ENCODE measurements at places on chromosomes 4 and X. TPM values are rescaled to one million over a fixed set of nuclear protein-coding genes. Genes with fewer than 3 reads are reported as not detected.

DNA sequence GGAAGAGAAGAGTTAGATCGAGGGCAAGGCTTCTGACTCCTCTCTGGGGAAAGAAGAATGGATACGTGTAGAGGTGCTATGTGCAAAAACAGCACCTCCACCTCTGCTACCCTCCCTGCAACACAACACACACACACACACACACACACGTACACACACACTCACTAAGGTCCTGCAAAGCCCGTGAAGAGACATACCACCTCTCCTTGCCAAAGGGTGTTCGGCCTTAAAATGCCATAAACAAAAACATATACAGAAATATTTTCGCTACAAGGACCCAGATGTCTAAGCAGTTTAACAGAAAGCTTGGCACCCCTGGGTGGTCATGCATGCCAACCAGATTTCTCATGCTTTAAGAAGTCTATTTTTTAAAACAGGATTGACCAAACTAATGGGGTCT, 1.5 kb downstream of the TIFA start:
- DNase-seq: peak; percentile 9

GRCh38 chr4:28772066-28772465, 1911.4 kb downstream of the STIM2 start:
- DNase-seq: peak; percentile 52

DNA sequence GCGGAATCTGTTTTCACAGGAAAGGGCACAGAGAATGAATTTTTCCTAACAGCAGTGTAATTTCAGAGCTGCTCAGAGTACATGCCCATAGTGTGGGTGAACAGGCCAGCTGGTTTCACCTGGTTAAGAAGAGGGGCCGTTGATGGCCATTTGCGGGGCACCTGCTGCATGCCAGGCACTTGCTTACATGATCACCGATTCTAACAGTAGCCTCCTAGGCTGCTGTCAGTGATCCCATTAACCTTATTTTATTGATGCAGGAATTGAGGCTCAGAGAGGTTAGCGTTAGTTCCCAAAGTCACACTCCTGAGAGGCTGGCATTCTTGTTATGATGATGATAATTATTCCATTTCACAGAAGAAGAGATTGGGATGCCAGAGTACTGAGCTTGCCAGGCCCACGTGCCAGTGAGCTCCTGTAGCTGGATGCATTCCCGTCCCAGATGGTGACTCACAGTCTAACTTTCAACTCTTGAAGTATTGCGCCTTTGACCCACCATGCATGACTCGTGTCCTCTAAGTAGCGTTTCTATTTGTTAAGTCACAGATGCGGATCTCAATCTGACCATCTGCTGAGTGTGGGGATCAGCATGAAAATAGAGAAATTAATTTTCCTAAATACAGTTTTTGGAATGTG, 76.5 kb downstream of the PSAPL1 start:
- DNase-seq: peak; percentile 87

GRCh38 chrX:77788050-77788449, 2.0 kb upstream of the ATRX start:
- peak; percentile 59 for DNase-seq

- DNase-seq: no peak
Observed at GRCh38 chrX:115901241-115901640, 269.3 kb upstream of the AGTR2 start.

DNA sequence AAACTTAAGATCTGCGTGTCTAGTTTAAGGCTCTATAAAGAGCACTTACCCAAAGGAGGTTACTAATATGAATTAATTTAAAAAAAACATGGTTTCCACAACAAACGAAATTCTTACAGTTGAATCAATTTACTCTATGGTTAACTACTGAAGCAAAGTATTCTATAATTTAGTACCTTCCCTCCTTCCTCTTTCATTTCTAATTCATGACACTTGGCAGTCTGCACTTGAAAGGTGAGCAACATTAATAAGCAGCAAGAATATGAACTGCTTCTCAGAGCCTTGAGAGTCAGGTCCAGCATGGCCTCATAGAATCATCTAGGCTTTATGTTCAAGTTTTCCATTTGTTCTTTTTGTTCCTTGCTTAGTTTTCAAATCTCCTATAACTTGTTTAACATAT, 42.7 kb downstream of the TAPT1 start:
- DNase-seq: no peak

GRCh38 chr4:8113611-8114377, 44.8 kb downstream of the ABLIM2 start:
- no peak for DNase-seq

DNA sequence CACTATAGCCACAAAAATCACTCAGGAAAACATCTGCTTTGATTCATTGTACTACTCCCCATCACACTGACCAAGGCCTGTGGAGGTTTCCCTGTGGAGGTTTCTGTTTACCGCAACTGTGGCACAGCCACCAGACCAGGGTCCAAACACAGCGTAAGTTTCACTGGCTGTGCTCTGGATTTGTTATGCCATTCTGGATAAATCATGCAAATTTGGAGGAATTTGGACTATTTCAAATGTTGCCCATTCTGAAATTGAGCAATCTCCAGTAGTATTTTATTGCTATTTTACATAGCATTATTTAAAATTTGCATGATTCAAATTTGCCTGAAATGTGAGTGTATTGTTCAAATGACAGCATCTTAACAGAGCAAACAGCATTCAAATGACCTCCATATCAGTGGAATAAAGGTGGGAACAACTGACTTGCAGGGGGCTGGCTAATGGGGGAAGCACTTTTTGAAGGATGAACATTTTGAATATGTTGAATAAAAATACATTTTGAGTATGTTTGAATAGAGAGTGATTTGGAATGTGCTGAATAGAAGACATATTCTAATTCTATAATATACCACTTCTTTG, 66.1 kb upstream of the ACSL1 start:
- no peak for DNase-seq

DNA sequence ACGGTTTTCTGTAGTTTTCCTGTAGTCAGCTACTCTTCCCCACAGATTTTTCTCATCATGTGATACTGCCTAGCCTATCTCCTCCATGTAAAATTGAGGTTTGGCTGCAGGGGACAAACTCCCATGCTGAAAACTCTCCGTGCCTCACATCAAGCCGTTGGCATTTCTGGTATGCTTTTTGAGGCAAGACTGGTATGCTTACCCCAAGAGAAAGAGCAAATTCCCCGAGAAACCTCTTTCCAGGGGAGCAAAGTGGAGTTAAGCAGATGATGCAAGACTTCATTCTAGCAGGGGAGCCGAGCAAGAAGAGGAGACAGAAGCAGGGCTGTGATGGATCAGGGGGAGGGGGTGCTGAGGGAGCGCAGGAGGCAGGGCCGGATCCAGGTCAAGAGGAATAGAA, 4.8 kb downstream of the SOWAHD start:
- peak; percentile 98 for DNase-seq

GRCh38 chrX:115589419-115589818, 28.4 kb downstream of the PLS3 start:
- DNase-seq: no peak

- DNase-seq: no peak
Observed at GRCh38 chr4:891747-892146, 40.4 kb downstream of the GAK start.

GRCh38 chr4:108512615-108513505, 107.5 kb upstream of the RPL34 start:
- DNase-seq: peak; percentile 57

DNA sequence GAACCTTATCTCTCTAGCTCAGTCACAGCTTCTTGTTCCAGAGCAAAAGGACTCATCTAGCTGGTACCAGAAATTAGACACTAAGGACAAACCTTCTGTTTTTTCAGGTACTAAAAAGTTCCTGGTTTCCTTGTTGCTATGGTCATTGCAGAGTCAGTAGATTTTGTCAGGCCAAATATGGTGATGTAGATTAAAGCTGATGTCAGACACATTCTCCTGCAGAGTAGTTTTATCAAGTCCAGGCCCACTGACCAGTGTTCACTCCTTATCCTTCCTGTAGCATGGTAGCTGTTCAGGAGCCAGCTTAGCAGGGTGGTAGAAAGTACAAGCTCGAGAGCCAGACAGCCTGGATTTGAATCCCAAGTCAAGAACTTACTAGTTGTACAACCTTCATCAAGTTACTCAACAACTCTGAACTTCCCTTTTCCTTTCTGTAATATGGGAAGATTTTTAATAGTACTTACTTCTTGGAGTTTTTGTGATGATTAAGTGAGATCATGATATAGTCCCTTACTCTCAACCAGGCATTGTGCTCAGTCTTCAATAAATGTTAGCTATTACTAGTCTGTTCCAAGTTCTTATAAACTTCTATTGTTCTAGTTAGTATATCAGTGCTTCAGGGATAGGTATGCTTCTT, 17.9 kb downstream of the OCRL start:
- DNase-seq: no peak

DNA sequence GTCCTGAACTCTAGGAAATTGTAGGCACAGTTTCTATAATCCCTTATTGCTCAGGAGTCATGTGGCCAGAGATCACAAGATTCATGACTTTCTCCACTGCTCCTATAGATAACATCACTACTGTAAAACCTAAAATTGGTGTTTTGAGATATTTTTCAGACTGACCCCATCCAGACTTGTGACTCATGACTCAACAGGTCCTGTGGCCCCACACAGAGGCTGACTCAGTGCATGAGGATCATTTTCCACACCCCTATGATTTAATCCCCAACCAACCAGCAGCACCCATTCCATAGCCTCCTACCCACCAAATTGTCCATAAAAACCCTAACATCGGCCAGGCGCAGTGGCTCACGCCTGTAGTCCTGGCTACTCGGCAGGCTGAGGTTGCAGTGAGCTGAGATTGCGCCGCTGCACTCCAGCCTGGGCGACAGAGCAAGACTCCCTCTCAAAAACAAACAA, 13.2 kb upstream of the XIAP start:
- DNase-seq: peak; percentile 96

GRCh38 chr4:129046055-129046959, 47.0 kb downstream of the SCLT1 start:
- DNase-seq: no peak

DNA sequence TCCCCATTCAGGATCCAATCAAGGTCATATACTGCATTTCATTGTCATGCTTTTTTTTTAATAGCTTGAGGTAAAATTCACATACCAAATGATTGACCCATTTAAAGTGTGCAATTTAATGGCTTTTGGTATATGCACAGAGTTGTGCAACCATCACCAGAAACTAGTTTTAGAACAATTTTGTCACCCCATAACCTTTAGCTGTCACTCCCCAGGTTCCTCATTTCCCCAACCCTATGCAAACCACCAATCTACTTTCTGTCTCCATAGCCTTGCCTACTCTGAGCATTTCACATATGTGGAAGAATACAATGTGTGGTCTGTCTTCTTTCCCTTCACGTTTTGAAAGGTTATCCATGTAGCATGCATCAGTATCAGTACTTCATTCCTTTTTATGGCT, 1.4 kb upstream of the SMAD1 start:
- no peak for DNase-seq

GRCh38 chrX:1545776-1546408, 8.9 kb upstream of the P2RY8 start:
- no peak for DNase-seq

DNA sequence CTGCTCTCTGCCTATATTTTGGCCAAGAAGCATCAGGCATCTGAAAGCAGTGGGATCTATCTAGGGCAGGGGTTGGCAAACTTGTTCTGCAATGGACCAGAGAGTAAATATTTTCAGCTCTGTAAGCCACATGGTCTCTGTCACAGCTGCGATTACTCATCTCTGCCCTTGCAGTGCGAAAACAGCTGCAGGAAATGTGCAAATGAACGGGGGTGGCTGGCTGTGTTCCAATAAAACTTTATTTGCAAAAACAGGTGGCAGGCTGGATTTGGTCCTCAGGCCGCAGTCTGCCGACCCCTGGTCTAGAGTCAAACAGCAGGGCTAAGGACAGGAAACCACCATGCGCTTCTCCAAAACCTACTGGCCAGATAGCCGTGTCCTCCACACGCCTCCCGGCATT, 48.6 kb downstream of the ACOX3 start:
- DNase-seq: peak; percentile 38

DNA sequence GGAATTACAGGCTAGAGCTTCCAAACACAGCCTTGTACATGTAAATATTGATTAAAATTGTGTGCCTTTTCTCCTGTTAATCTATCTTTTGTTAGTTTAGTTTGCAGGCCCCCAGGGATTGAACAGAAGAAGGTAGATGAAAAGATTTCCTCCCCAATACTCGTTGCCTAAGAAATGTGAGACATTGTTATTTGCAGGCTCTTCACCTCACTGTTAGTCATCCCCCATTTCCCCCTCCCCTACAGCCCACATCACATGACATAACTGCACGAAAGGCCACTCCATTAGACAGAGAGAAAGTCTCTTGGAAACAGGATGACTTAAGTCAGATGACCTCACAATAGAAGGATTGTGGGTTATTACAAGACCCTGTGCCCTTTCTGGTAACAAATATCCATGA, 13.3 kb upstream of the MID1 start:
- DNase-seq: peak; percentile 95

GRCh38 chrX:46040001-46040400, 505.2 kb downstream of the ZNF674 start:
- DNase-seq: no peak

DNA sequence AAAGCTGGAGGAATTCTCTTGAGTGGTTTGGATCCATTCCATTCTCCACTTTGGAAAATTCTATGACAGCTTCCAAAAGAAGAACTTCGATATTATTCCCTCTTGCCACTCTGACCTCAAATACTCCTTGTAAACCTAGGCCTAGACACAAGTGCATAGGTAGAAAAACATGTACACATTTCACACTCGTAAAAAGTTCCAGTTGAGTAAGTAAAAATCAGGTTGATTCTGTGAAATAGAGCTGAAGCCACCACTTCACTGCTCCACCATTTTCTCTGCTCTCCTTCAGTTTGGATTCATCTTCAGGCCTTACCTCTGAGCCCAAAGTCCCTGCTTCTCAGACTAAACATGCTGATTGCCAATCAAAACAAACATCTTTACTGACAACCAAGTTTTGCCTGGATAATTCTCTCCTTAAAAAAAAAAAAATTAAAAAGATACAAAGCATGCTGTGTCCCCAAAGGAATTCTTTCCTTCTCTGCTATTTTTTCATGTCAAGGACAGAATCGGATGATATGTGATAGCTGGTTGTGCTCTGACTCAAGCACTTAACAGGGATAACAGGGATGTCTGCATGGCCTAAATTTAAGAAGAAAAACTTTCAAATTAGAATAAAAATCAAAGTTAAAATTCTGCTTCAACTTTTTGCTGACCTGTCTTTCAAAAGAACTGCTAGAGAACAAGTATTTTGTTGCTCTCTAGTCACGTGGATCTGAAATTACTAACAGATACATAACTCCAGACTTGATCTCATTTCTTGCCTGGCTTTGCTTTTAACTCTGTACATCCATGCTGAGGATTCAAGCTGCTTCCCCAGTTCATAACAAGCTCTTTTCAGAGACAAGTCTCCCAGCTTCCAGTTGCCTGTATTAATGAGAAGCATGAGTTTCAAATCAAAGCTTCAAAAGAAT, 420.9 kb upstream of the INTU start:
- no peak for DNase-seq

- DNase-seq: no peak
Observed at GRCh38 chrX:11097933-11098332, 13.2 kb upstream of the HCCS start.

TBX22 gene
- not detected for total RNA-seq

PRSS12 gene
- total RNA-seq: 0.59 TPM

DACH2 gene
- not detected for total RNA-seq

OTUD5 gene
- total RNA-seq: 27.3 TPM

HEPH gene
- total RNA-seq: not detected

MAB21L2 gene
- total RNA-seq: 4.4 TPM

GABRB1 gene
- total RNA-seq: 4.3 TPM

GAGE1 gene
- total RNA-seq: not detected

IGFBP7 gene
- total RNA-seq: 145 TPM

CRMP1 gene
- not detected for total RNA-seq

WFS1 gene
- total RNA-seq: 56.7 TPM

BMX gene
- not detected for total RNA-seq

IL21 gene
- total RNA-seq: not detected

ABCG2 gene
- 11.9 TPM for total RNA-seq

NSUN7 gene
- 5.9 TPM for total RNA-seq
